ENCODE measurements at places on chromosomes 7 and 10.

DNA sequence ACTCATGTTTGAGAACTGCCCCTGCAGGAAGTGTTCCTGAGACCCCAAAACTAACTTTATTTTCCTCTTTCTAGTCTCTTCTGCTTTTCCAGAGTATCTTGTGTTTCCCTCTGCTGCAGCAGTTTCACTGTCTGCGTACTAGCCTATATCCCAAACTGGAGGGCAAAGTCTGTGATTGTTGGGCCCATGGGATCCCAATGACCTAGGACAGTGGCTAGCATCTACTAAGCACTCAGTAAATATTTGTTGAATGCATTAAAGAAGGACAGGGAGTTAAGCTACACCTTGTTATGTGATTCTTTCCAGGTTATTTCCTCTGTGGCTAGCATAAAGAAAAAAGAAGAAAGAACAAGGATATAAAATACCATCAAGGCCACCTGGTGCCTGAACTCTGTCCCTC lies 210.6 kb upstream of the PHYHIPL start:
- no peak for DNase-seq

DNA sequence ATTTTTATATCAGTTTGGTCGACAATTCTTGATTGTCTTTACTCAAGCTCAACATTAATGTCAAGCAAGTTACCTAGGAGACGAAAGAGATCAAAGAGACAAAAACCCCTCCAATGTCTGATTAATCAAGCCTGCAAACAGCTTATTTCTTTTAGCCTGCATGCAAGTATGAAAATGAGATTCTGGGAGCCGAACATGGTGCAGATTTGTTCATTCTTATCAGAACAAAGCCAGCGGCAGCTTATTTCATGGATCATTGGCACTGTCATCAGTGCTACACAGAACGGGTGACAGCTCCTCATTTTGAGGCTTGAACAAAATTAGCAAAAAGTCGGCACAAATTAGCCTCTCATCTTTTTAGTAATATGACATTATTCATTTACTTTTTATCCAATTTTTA lies 26.5 kb downstream of the FAM204A start:
- DNase-seq: no peak

GRCh38 chr7:41979834-41980307 lies 257.1 kb downstream of the GLI3 start:
- DNase-seq: no peak

GRCh38 chr10:43032613-43033012 lies 44.3 kb upstream of the RET start:
- no peak for DNase-seq

GRCh38 chr10:44956717-44957706 lies 2.6 kb upstream of the RASSF4 start:
- DNase-seq: no peak

DNA sequence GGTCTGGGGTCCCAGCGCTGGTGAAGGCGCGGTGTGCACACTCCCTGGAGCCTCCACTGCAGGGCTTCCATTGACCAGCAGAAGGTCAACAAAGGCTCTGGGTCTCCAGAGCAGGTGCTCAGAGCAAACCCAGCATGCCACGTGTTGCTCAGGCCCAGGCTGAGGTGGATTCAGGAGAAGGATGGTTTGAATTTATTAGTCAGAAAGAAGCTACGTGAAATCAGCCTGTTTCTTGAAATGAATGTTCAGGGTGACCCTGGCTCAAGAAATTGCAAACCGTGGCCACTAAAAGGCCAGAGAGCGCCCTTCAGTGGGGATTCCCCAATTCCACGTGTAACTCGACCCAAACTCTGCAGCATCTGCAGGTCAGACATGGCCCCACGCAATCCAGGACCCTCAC lies 82.7 kb upstream of the PFKP start:
- DNase-seq: no peak

DNA sequence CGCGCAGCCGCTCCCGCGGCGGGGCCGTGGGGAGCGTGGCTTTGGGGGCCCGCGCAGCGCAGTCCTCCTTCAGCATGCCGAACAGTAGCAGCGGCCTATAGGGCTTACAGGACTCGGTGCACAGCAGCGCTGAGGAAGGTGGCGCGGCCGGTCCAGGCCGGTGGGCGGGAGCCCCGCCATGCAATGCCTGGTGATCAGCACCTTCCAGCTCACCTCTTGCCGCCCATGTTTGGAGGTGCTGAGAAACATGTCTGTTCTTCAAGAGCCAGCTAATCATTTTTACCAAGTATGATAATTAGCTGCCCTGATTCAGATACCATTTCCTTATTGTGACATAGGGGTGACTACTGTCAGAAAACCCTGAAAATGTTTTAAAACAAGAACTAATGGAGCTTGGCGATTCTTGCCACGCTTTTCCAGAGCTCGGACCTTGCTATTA lies 33.5 kb upstream of the SFTPD start:
- DNase-seq: no peak

DNA sequence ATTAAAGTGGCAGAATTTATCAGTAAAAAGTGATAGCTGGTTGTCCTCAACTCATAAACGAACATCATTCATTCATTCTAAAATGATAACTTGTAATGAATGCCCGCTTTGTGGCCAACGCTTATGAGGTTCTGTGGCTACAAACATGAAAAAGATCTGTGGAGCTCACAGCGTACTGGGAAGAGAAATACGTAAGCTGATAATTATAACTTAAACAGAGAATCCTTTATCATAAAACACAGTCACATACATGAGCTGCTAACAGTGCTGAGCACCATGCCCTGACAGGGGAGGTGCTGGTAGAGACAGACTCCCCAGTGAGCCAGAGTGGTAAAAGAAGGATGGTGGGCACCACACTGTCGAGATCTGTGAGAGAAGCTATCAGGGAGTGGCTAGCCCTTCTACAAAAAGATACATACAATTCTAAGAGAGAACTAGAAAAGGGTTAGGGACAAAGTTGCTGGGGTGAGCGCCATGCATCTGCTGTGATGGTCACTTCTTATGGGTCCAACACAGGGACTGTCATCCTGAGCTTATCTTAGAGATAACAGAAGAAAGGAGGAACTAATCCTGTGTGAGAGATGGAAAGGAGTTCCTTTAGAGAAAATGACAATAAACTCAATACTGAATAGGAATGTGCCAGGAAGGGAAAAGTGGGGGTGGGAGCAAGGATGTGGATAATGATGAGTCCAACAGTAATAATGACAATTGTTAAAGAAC lies 106.7 kb downstream of the USP6NL start:
- no peak for DNase-seq

DNA sequence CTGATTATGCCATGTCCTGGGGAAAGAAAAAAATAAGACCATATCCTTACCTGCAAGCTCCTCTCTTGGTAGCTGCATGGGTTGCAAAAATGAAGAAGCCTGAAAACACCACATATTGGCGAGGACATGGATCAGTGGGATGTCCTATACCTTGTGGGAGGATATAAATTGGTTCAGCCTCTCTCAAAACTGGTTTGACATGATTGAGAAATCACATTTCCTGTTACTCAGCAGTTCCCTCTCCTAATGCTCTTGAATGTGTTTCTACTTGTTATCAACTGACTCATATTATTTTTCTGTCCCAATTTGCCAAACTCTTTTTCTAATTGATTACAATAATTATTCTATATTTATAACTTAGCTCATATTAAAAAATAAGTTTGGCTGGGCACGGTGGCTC lies 380.2 kb downstream of the EXOC4 start:
- no peak for DNase-seq

DNA sequence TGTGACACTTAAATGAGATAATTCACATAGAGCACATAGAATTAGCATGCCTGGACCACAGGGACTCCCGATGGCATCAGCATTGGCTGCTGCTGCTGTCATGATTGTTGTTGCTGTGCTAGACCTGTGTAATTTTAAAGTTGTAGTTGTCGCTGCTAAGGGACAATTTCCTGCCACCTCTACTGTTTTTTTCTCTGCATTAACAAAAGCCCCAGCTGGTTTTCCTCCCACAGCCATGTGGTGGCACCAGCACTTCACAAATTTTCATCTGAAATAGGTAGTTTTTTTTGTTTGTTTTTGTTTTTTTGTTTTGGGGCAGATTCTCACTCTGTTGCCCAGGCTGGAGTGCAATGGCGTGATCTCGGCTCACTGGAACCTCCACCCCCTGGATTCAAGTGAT lies 25.4 kb upstream of the PRXL2A start:
- DNase-seq: peak; percentile 48

DNA sequence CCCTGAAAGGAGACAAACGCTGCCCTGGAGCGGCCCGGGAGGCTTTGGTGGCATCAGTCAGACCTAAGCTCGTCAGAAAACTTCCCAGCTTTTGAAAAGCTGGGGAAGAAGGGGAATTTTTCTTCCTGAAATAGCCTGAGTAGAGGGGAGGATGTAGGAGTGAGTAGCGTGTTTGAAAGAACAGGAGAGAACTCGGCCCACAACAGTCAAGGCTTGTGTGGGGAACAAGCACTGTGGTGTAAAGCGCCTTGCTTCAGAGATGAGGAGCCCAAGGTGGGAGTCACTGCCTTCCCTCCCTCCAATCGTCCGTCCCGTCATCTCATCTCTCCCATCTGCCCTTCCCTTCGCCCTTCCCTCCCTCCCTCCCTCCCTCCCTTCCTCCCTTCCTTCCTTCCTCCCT lies 273.3 kb downstream of the CAMK1D start:
- DNase-seq: no peak

GRCh38 chr7:41787651-41788350 lies 84.9 kb upstream of the INHBA start:
- DNase-seq: no peak

- no peak for DNase-seq
Measured at GRCh38 chr10:93476756-93477155, 5.4 kb downstream of the MYOF start.

GRCh38 chr10:110959379-110960332 lies 40.3 kb downstream of the SHOC2 start:
- DNase-seq: no peak

GRCh38 chr7:6637544-6638229 lies 569 bp downstream of the ZNF316 start:
- DNase-seq: peak; percentile 28

DNA sequence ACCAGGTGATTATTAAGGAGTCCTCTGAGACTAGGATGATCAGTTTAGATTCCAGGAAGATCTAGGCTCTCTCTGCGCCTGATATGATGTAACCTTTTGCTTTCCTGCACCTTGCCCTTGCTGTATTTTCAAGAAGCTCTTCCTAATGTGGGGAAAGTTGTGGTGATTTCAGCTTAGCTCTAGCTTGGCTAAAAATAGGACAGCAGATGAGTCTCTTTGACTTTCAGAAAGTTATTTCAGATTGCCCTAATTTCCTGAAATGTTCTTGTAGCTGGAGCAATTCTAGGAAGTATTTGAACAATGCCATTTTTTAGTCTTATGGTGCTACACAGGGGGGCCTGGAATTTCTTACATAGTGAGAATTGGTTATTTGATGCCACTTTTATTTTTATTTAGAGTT lies 3.8 kb downstream of the LCOR start:
- DNase-seq: no peak

- no peak for DNase-seq
Measured at GRCh38 chr10:120891365-120891764, 40.2 kb downstream of the WDR11 start.

- no peak for DNase-seq
Measured at GRCh38 chr7:130593033-130593432, 75.5 kb downstream of the COPG2 start.

DNA sequence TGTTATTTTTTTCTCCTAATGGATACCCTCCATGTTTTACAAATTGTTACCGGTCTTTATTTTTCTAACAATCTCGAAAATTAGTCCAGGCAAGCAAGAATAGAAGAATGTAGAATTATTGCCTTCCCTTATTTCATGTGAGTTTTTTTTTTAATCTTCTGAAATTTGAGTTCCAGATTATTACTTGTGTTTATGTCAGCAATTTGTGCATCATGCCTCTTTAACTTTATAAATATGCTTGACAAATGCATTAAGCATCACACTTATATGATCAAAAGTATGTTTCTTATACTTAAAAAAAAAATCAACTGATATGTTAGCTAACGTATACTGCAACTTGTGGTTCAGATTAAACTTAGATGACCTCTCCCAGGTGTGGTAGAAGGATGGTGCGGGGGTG lies 242.7 kb upstream of the VSTM2A start:
- no peak for DNase-seq

DNA sequence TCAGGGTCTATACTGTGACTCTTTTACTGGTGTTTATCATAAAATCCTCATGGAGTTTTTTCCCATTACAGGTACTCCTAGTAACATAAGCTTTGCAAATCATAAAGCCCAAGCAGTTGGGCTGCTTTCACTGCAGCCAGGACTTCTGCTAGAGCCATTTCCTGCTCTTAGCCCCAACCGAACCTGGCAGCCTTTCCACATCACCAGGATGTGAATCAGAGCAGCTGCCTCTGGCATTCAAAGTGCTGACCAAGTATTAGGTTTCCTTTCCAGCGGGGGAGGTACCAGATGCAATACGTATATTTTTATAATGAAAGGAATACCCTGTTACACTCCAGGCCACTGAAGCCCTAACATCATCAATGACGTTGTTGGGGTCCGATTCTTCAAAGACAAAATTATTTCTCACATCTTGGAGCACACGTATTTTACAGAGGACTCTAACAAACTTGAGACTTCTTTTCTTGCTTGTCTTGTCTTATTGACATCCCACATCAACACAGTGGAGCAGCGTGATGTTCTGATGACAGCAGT lies 3.6 kb upstream of the HTR5A start:
- peak; percentile 51 for DNase-seq

DNA sequence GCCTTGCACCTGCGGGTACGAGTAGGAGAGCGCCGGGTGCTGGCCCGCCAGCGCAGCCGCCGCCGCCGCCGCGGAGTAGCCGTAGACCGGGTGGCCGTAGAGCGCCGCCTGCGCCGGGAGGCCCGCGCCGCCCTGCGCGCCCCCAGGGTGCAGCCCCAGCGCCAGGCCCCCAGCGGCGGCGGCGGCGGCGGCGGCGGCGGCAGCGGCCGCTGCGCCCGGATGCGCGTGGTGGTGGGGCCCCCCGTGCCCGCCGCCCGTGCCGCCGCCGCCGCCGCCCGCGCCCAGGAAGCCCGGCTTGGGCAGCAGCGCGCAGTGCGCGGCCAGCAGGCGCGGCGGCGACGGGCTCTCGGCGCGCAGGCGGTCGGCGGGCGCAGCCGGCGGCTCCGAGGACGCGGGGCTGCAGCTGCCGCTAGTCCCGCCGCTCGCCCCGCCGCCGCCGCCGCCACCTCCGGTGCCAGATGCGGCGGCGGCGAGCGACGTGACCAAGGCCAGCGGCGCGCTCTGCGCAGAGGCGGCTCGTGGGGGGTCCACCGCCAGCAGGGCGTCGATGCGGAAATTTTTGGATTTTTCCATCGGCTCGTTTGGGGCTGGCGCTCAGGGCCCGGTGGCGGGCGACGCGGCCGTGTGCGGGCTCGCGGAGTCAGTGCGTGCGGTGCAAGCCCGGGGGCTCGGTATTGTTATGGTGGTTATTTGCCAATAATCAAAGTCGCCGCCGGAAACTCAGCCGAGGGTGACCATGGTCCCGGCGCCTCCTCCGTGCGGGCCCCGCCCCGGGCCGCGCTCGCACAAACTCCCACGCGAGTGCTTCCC lies 480 bp downstream of the MNX1 start:
- peak; percentile 38 for DNase-seq

DNA sequence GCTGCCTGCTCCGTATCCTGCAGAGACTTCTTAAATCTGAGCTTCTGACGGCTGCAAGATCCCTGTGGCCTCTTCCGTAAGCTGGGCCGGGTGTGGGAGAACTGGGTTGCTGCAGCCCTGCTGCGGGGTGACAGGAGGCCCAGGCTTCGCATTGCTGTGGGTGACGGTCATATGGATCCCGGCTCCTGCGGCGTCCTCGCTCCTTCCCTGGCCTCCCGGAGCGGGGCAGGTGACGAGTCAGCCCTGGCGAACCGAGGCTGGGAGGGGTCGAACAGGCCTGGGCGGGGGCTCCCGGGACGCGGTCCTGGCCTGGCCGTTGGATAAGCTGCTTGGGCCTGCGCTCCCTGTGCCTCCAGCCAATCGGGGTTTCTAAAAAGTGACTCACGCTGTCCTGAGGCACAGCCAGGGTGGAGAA lies 7.8 kb upstream of the UBE2D1 start:
- no peak for DNase-seq

GRCh38 chr7:112887337-112887736 lies 97.1 kb upstream of the TMEM168 start:
- DNase-seq: no peak

Data from NCI-H2081 (cell line).